ENCODE measurements at places on chromosomes 4 and X.
A peak's percentile ranks its signal among the peaks of the same experiment; 100 is the strongest.

- no peak for DNase-seq
Measured at GRCh38 chr4:41927796-41928499, 7.3 kb upstream of the TMEM33 start.

GRCh38 chr4:158873795-158874401, 105.1 kb downstream of the FNIP2 start:
- DNase-seq, result peak; percentile 92

DNA sequence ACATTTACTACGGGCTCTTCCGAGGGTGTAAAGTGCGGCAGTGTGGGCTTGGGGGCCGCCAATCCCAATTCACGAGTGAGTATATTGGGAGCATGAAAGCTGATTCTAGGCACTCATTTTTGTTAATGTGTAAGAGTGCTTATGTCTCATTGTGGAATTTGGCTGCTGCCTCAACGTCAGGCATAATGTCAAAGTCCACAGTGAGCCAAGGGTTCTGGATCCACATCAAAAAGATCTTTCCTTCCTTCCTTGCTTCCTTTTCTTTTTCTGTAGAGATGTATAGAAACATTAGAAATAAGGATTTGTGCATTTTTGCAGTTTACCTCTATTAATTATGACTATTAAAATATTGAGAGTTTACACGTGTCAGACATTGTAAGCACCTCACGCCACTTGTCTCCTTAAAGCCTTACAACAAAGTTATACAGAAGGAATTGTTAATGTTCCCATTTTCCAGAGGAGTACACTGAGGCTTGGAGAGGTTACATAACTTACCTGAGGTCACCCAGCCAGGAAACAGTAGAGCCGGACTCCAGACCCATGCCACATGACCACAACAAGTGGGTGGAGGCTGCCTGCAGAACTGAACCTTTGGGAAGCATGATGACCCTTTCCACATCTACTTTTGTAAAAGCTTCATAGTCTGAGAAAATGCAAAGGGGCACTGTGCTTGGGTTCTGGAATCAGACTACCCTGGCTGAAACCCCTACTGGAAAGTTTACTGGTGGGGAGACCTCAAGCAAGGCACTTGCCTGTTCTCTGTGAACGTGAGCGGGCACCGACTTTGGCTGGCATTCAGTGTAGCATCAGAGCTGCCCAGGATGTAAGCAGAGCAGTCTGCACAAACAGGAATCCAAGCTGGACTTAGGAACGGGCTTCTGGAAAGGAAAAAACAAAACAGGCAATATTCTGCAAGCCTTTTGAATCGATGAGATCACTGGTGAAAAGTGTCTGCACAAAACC, 761 bp downstream of the CLRN2 start:
- DNase-seq, result no peak

DNA sequence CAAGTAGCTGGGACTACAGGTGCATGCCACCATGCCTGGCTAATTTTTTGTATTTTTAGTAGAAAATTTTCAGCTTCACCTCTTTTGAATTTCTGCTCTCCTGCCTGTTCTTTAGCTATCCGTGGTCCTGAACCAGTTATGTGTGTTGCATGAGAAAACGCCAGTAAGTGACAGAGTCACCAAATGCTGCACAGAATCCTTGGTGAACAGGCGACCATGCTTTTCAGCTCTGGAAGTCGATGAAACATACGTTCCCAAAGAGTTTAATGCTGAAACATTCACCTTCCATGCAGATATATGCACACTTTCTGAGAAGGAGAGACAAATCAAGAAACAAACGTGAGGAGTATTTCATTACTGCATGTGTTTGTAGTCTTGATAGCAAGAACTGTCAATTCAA, 13.9 kb downstream of the ALB start:
- peak; percentile 2 for DNase-seq

- DNase-seq, result peak; percentile 40
Measured at GRCh38 chr4:10115797-10116568, 616 bp downstream of the WDR1 start.

- DNase-seq, result no peak
Measured at GRCh38 chr4:163592212-163592611, 97.7 kb downstream of the TMA16 start.

- DNase-seq, result peak; percentile 33
Measured at GRCh38 chrX:10685923-10686595, 65.7 kb upstream of the MID1 start.

- DNase-seq, result no peak
Measured at GRCh38 chrX:143058120-143058519, 32.4 kb downstream of the SPANXN4 start.

DNA sequence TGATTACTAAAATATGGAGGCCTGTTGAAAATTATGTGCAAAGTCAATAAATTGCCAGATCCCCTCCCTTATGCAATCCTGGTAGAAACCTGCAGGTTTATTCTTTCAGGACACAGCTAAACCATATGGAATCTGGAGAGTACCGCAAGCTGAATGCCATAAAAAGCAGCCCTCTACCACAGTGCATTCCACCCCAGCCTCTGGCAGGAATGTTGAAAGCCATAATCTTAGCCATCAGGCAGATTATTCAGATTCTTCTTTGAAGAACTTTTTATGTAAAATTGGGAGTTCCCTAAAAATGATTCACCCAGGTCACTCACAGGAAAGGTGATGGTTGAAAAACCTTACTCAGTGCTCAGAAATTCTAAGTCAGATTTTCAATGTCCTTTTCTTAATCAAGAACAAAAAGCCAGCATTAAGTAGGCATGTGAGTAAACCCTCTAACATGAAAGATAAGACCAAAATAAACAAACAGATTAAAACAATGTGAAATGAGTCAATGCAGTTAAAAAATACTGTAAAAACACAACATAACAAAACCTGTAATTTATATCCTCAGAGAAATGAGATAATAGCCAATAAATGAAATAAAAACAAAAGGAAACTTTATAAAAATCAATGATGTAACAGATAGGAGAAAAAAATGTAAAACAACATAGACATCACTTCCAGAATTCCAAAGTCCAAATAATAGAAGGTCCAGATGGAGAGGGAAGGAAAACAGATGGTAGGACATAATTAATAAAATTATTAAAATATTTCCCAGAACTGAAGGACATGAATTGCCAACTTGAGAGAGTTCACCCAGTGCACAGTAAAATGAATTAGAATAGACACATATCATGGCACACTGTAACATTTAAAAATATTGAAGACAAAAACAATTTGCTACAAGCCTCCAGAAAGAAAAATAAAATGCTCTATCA, 226.9 kb downstream of the FSTL5 start:
- peak; percentile 88 for DNase-seq

- DNase-seq, result no peak
Measured at GRCh38 chr4:108130955-108131354, 37.8 kb downstream of the LEF1 start.

- peak; percentile 62 for DNase-seq
Measured at GRCh38 chr4:174217273-174218126, 66.0 kb downstream of the FBXO8 start.
